ENCODE measurements at places on chromosomes 12 and 14. TPM values are rescaled to one million over a fixed set of nuclear protein-coding genes. Genes with fewer than 3 reads are reported as not detected.

DNA sequence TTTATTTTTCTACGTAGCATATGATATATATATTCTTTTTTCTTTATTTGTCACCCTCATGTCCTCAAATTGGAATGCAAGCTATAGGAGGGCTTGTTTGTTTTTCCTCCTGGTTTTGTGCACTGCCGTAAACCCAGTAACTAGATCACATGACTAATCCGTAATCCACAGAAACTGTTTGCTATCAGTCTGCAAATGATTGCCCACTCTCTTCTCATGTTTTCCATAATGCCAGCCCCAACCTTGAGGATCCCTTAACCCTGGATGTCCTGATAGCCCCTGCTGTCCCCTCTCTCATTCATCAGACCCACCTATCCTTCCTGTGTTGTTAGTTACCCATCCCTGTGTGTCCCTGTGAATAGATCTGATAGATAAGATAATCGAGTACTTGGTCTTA is 94.0 kb downstream of the TSPAN9 start:
- no peaks in the 10 kb centered on the region for H3K36me3 ChIP-seq
- H3K27ac ChIP-seq, result no peak overlapping the region
- DNase-seq, result no peak
- peaks cover 7% of the 10 kb centered on the region for H3K27me3 ChIP-seq

DNA sequence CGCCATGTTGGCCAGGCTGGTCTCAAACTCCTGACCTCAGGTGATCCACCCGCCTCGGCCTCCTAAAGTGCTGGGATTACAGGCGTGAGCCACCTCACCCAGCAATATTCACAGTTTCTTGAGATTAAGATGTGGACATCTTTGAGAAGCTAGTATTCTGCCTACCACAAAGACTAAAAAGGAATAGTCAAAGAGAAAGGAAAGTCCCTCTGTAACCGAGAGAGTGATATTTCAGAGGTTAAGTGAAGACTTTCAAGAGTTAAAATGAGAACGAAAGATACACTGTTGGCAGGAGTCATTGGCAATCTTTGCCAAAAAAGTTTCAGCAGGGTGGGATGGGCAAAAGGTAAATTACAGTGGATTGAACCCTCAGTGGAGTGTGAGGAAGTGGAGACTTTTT is 15.6 kb downstream of the DGKA start:
- peaks cover 16% of the 10 kb centered on the region for H3K36me3 ChIP-seq
- H3K27ac ChIP-seq, result peak overlapping the region; percentile 61
- no peaks in the 10 kb centered on the region for H3K27me3 ChIP-seq
- no peak for DNase-seq

DNA sequence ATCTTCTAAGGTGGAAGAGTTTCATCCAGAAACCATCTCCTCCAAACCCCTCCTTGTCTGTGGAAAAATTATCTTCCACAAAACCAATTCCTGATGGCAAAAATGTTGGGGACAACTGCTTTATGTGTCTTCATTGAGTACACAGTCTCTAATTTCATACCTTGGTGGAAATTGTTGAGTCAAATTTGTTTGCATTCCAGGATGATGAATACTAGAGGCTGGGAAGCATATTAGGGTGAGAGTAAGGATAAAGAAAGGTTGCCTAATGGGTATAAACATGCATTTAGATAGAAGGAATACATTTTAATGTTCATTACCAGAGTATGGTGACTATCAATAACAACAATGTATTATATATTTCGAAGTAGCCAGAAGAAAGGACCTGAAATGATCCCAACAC is 98.2 kb downstream of the C12orf42 start:
- peaks cover 5% of the 10 kb centered on the region for H3K4me1 ChIP-seq
- H3K4me3 ChIP-seq, result no peak overlapping the region
- no peak for DNase-seq
- H3K27ac ChIP-seq, result no peak overlapping the region
- H3K27me3 ChIP-seq, result no peaks in the 10 kb centered on the region

GRCh38 chr14:56759633-56760032 is 50.6 kb downstream of the OTX2 start:
- no peak for DNase-seq
- no peaks in the 10 kb centered on the region for H3K36me3 ChIP-seq
- no peaks in the 10 kb centered on the region for H3K4me1 ChIP-seq

DNA sequence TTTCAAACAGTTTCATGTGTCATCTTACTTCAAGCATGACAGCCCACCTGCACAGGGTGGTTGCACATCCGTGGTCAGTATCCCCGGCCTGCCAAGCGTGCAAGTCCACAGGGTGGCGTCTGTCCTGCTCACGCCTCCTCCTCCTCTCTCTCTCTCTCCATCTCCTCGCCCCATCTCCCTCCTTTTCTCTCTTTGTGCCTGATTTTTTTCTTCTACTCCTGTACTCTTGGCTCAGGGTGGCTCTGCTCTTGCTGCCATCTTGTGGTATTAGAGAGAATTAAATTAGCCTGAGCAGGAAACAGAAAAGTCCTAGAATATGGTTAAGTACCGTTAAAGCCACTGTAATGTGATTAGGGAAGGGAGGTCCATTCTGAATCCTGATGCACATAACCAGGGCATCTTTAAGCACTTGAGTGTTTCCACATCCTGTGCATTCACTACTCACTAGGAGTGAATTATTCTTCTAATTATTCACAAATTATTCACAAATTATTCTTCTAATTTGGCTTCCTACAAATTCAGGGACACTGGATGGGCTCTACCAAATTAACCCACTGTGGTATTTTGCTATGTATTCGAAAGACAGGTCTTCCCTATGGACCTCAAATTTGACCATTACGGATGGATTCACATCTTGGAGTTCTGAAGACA is 25.5 kb upstream of the DTX1 start:
- H3K36me3 ChIP-seq, result no peaks in the 10 kb centered on the region
- H3K4me3 ChIP-seq, result no peak overlapping the region
- H3K4me1 ChIP-seq, result no peaks in the 10 kb centered on the region
- H3K27me3 ChIP-seq, result no peaks in the 10 kb centered on the region

DNA sequence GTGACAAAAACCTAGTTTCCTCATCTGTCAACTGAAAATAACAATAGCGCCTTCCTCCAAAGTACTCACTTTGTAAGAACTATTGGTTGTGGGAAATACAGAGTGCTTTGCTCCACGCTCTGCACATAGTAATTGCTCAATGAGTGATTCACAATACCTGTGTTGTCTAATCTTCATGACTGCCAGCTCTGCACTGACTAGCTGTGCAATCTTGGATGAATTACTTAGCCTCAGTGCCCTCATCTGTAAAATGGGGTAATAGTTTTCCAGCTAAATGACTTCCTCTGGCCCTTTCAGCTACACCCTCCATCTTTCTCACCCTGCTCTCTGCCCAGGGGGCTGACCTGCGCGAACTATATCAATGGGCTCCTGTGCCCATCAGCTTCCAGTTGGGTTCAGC is 42.8 kb downstream of the RNFT2 start:
- H3K4me1 ChIP-seq, result no peaks in the 10 kb centered on the region
- H3K36me3 ChIP-seq, result peaks cover 9% of the 10 kb centered on the region
- DNase-seq, result no peak
- no peak overlapping the region for H3K27ac ChIP-seq

DNA sequence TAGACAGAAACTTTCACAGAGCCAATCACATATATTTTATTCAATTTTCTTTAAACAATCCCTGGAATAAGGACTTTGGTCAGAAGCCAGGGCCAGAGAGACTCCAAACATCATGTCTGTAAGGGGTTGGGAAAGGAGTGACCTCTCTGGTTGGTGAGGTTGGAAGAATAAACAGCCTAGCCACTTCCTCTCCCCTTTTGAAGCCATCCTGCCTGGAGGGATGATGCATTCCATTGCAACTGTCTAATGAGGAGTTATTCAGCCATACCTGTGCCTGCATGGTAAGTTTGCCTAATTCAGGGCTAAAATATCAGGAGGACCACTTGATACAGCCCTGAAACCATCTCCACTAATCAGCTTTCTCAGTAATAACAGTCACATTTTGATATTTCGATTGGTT is 299.8 kb downstream of the KCNH5 start:
- H3K27me3 ChIP-seq, result no peaks in the 10 kb centered on the region
- DNase-seq, result no peak

DNA sequence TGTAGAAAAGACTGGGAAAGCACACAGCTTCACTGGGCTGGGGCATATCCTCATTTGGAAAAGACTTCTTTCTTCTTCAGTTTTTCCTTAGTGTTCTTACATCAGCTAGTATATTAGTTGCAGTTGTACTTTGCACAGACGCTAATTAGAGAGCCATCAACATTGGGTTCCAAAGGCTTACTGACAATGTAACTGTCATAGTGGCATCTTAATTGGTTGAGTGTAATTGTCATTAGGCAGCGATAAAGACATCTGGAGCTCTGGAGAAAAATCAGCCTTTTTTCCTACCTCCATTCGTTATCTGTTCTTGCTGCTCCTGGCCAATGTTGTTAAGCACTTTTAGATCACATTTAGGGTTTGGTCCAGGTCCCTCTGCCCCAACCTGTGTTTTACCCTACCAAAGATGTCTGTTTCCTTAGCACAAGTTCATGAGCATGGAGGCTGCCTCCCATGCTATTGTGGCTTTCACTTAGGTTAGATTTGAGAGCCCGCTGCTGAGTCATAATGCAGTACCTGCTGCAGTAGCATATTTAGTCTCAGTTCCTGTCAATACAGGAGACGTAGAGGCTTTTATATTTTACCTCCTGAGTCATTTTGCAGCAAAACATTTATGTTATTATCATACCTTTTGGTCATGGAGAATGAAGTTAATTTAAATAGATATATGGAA is 49.2 kb downstream of the FBXW8 start:
- H3K36me3 ChIP-seq, result no peaks in the 10 kb centered on the region
- H3K4me3 ChIP-seq, result no peak overlapping the region
- peaks cover 32% of the 10 kb centered on the region for H3K4me1 ChIP-seq
- H3K27me3 ChIP-seq, result no peaks in the 10 kb centered on the region
- H3K27ac ChIP-seq, result no peak overlapping the region
- DNase-seq, result peak; percentile 40

DNA sequence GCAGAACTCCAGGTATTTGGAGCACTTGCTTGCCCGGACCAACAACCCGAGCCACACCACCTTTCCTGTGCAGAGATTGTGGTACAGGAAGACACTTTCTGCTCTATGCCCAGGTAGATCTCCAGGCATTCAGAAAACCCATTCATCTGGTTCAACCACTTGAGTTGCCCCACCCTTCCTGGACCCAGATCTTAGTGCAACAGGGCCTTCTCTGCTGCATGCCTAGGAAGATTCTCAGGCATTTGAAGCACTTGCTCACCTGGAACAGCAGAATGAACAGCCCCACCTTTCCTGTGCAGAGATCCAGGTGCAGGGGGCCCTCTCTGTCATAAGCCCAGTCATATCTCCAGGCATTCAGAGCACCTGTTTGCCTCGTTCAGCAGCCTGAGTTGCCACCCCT is 412.8 kb upstream of the MGAT4C start:
- no peak overlapping the region for H3K27ac ChIP-seq
- no peaks in the 10 kb centered on the region for H3K36me3 ChIP-seq
- H3K4me1 ChIP-seq, result no peaks in the 10 kb centered on the region
- DNase-seq, result no peak
- no peaks in the 10 kb centered on the region for H3K27me3 ChIP-seq
- no peak overlapping the region for H3K4me3 ChIP-seq

DNA sequence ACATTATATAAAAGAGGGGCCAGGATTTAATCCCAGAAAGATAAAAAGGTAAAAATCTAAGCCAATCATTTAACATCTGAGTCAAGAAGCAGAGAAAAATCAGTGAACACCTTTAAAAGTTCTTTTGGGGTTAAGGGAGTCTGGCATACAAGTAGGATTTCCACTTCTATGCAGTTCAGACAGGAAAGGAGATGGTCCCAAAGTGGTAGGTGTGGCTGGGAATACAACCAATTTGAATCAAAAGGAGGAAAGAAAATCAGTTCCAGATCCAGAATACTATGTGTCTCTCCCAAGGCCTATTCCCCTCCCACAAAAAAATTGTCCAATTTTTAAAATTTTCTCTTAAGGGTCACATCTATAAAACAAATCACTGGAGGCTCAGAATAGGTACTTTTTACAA is 167.4 kb downstream of the PHLDA1 start:
- no peak overlapping the region for H3K27ac ChIP-seq
- DNase-seq, result no peak
- H3K27me3 ChIP-seq, result no peaks in the 10 kb centered on the region
- no peaks in the 10 kb centered on the region for H3K4me1 ChIP-seq
- no peak overlapping the region for H3K4me3 ChIP-seq
- H3K36me3 ChIP-seq, result no peaks in the 10 kb centered on the region

DNA sequence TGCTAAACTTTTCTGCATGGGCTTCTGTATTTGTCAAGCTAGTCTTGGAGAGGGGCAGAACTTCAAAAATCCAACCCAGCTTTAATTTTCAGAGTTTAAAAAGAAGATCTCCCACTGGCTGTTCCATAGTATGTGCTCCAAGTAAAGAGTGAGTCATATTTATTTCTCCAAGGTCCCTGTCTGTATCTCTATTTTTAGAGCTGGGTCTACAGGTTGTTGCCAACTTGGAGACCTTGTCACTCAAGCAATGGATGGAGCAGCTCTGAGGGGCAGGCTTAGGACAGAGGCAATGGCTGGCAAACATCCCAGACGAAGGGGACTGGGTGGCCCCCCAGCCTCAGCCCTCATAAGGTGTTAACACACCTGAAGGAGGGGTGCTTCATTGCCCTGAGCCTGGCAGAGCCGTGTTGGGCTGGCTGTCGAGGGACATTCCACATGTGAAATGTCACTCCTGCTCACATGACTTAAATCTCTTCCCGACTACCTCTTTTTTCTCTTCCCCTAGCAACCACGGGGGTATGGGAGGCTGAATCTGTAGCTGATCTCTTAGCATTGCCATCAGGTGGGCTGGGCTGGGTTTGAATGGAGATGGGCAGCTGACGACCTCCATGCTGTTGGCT is 103.1 kb downstream of the SMOC1 start:
- no peak overlapping the region for H3K4me3 ChIP-seq
- no peaks in the 10 kb centered on the region for H3K36me3 ChIP-seq
- no peak overlapping the region for H3K27ac ChIP-seq
- peaks cover 6% of the 10 kb centered on the region for H3K27me3 ChIP-seq
- no peaks in the 10 kb centered on the region for H3K4me1 ChIP-seq

DNA sequence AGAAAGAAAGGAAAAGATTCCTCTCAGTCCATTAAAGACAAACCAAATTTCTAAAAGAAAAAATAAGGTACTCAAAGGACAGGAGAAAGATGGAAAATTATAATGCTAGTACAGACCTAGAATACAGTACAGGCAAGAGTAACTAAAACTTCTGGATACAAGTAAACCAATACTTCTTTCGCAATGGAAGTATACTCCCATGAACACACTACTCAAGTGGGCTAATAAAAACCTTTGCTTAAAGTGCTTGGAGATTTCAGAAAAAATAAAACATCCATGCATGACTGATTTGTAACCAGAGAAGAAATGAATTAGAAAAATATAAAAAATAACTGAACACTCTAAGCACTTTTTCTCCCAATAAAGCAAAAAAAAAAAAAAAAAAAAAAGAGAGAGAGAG is 3.5 kb downstream of the ZBTB25 start:
- H3K27ac ChIP-seq, result peak overlapping the region; percentile 48
- DNase-seq, result no peak
- no peaks in the 10 kb centered on the region for H3K27me3 ChIP-seq
- H3K4me3 ChIP-seq, result peak overlapping the region; percentile 52
- no peaks in the 10 kb centered on the region for H3K36me3 ChIP-seq

GRCh38 chr14:94282991-94283723 is 9.9 kb downstream of the SERPINA10 start:
- H3K4me1 ChIP-seq, result no peaks in the 10 kb centered on the region
- no peak overlapping the region for H3K27ac ChIP-seq
- no peak for DNase-seq
- H3K27me3 ChIP-seq, result no peaks in the 10 kb centered on the region

GRCh38 chr12:125194987-125195386 is 129.8 kb downstream of the AACS start:
- no peaks in the 10 kb centered on the region for H3K36me3 ChIP-seq
- H3K4me3 ChIP-seq, result no peak overlapping the region
- no peak for DNase-seq
- H3K27me3 ChIP-seq, result peaks cover 3% of the 10 kb centered on the region
- H3K27ac ChIP-seq, result no peak overlapping the region

Gene WASHC4
- total RNA-seq, result 29.4 TPM

Gene AKAP5
- 3.7 TPM for total RNA-seq

Gene CCDC177
- total RNA-seq, result not detected

Gene TMBIM4
- total RNA-seq, result 37.8 TPM

Gene KITLG
- 0.32 TPM for total RNA-seq

Gene COPZ1
- 135 TPM for total RNA-seq
